ENCODE measurements at places on chromosomes 3 and 15.

DNA sequence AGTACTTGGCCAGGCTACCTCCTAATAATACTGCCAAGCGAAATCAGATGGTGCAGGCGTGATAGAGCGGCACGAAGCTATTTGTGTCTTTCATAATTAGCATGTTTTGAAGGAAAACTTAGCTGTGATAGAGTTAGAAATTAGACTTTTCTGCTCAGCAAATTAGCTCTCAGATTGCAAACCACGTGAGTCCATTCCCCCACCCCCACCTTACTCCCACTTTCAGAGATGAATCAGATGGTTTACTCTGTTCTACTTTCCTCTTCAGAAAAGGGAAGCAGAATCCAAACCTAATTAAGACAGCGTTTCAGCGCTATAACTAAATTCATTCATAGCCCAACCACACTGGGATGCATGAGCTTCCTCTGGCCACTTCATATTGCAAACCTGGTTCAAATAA is 214.6 kb downstream of the SLCO3A1 start:
- no peak for DNase-seq

DNA sequence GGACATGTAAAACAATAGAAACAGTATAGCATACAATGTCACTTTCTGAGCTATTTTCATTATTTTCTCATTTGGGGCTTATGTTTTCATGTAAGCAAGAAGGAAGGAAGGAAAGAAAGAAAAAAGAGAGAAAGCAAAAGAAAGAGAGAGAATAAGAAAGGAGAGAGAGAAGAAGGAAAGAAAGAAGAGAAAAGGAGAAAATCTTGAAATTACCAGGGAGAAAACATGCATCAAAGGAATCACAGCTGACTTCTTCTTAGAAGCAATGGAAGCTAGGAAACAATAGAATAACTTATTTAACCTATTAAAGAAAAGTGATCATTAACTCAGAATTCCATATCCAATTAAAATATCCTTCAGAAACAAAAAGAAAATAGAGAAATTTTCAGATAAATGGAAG is 471.5 kb downstream of the OCA2 start:
- no peak for DNase-seq

DNA sequence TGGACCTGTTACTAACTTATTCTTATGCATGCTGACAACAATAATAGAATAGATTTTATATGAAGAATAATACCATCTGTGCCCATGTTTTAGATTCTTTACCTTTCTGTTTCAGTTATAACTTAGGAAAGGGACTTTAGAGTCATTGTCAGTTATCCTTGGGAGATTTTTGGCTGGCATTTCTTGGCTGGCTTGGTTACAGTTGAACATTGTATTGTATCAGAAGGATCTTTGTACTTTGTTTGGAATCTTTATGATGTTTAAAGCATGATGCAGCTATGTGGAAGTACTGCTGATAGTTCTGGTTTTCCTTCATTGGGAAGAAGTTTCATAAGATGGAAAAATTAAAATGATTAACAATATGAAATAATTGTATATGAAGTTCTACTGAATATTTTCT is 19.9 kb downstream of the ABHD5 start:
- DNase-seq: no peak

GRCh38 chr3:74527566-74527965 is 86.9 kb downstream of the CNTN3 start:
- DNase-seq: no peak

DNA sequence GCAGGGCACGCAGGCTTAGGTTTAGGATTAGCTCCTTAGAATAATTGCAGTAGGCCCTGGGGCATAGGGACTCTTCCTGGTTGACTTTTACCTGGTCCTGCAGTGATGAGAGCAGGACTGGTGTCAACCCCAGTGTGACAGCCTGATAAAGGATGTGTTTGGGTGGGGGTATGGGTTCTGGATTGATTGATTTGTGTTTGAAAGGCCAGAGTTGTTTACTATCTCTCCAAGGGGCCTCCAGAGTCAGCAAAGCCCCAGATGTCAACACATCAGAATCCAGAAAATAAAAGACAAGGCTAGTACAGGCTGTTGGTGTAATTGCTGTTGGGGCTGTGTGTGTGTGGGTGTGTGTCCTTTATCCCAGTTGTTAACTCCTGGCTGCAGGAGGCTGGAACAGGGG is 122.3 kb downstream of the CHRNA7 start:
- DNase-seq: no peak

DNA sequence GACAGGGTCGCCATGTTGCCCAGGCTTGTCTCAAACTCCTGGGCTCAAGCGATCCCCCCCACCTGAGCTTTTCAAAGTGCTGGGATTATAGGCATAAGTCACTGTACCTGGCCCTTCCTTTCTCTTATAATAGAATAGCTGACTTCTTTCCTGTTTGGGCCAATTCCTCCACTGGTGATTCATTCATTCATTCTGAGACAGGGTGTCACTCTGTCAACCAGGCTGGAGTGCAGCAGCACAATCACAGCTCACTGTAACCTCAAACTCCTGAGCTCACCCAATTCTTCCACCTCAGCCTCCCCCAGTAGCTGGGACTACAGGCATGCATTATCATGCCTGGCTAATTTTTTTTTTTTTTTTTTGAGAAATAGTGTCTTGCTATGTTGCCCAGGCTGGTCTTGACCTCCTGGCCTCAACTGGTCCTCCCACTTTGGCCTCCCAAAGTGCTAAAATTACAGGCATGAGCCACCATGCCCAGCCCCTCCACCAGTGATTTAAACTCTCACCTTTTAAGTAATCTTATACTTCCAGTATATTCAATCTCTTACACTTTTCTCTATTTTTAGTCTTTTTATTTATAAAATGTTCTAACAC is 20.9 kb downstream of the GNB4 start:
- no peak for DNase-seq

DNA sequence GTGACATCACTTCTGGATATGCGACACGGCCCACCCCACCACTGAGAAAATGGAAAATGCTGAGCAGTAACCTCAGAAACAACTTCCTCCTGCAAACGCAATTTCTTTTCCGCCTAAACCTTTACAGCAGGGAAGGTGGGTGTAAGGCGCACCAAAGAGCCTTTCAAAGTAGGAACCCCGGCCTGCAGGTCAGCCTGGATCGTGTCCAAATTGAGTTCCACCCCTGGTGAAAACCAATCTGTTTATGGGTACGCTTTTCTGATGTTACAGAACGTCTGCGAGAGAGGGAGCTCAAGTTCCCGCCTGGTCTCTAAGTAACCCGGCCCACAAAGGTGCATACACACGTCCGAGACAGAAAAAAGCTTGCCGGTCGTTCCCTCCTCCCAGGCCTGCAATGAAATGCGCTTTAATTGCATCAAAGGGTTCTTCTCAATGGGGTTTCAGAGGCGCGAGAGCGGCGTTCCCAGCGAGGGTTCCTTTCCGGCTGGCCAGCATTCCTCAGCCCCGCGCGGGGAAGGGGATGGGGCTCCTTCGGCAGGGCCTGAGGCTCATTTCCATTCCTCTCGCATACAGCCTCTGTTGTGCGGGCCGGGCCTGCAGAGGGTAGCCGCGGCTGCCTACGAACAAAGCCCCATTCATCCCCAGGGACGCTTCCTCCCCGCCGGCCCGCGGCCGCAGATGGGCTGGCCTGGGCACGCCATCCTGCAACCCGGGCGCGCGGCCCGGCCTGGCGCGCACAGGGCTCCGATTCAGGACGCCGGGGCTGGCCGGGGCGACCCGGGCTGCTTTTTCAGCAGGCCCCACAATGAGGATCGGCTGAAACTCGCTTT is 138.1 kb downstream of the TMCO5A start:
- DNase-seq: peak; percentile 81

GRCh38 chr3:144655423-144655822 is 683.8 kb downstream of the DIPK2A start:
- DNase-seq: no peak

DNA sequence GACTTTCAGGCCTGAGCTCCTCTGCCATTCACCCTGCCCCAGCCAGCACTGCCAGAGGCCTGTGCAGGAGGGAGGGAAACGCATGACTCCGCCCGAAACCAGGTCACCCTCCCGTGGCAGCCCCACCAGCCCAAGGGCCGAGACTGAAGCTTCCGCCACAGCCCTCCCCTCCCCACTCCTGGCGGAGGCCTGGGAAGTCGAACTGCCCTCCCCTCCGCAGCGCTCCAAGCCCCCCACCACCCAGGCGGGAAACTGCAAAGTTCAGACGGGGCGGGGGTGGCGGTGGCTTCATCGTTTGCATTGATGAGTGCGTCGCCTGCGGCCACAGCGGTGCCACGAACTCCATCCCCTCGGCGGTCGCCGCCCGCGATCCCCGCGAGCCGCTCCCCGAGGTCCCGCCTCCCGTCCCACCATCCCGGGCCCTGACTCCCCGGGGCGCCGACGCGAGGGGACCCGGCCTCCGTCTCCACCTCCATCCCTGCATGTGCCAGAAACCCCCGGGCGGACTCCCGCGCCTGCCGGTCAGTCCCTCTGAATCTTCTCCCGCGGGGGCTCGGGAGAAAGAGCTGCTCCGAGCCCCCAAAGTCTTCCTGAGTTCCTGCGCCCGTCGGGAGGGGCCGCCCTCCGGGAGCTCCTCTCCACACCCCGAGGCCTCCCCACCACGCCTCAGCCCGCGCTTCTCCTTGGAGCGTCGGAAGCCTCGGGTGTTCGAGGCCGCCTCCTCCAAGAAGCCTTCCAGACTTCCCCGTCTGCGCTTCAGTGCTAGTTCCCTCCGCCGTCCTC is 698 bp downstream of the MELTF start:
- no peak for DNase-seq

DNA sequence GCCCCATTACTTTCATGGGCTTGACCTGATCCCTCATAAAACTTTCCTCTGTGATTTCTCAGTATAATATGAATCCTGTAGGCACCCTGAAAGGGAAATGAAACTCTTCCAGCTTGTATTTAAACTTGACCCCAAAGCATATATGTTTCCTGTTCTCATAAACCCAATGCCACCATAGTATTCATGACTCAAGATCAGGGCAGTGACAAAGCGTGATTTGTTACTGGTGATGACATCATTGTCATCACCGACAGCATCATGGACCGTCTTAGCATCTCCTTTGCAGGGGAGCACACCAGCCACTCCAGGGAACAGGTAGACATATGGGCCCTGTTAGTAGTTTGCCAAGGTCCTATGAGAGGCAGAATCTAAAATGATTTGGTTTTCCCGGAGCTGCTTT is 741.2 kb downstream of the NR2F2 start:
- DNase-seq: no peak

DNA sequence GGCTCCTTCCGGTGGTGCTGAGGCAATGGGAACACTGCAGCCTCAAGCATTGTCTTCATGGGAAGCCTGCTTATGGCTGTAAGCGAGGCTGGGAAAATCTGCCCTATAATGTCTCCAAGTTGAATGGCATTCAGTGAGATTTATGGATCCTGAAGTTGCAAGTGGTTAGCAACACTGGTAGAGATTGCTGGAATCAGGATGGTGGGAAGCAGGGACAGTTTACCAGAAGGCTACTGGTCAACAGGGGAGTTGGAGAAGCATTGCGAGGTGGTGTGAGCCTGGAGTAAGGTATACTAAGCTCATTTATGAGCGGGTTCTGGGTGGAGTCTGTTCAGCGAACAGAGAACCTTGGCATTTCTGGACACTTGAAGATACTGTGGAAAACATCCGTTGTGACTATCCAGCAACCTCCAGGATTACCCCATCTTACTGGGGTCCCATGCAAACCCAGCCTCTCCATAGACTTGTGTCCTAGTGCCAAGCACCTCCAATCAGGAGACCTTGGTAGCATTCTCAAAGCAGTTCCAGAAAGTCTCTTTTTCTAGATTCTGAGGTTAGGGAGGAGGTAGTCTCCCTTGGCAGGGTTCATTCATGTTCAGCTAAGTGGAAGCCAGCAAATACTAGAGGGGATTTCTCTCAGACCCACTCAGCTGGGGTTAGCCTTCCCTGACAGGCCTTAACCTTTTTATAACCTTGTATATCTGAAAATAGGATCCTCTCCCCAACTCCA is 7.3 kb downstream of the RPSA start:
- no peak for DNase-seq

- no peak for DNase-seq
Measured at GRCh38 chr3:150511122-150511821, 35.0 kb downstream of the SERP1 start.

DNA sequence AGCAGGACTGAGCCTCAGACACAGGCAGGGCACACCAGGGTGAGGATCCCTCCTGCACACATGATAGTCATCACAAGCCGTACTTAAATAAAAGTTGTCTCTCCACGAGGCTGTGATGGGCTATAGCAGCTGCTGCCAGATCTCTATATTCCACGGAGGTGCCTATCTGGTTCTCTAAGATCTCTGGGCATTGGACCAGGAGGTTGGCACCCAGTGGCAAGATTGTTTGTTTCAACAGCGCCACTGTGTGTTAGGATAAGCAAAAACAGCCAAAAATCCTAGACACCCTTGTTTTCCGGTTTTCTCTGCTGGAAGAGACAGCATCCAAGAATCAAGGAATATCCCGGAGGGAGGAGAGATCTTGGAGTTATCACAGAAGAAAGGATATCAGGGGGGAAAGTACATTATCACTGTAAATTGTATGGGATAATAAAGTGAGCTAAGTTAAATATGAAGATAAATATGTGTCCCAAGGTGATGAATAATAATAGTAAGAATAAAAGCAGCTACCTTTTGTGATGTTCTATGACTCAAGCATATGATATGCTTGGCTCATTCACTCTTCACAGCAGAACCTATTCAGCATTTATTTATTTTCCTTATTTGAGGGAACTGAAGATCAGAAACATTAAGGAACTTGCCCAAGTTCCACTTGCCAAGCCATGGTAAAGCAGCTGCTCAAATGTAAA is 90.6 kb upstream of the AKAP13 start:
- peak; percentile 81 for DNase-seq

DNA sequence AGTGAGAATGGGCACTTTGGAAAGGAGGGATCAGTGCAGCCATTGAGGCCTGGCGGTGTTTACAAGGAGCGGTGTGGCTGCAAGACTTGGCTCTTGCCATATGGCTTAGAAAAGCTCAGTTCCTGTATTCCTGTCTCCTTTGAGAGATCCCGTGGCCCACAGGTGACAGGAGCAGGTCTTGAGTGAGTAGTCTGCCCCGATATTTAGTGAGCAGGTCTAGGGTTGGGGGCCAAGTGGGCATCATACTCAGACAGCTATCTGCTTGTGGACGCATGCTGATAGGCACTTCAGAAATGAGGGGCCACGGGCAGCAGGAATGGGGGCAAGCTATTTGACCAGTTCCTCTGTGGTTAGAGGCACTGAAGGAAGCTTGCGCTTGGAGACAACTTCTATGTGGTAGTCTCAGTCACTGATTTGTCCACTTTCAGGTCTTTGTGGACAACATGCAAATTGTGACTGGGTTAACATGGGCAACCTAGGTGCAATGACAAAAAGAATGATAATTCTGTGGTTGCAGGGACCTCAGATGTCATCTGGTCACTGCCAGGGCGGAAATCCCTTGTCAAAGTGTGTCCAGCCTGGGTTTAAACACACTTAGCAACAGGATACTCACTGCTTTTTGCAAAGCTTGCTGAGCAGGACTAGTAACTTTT is 1.1 kb downstream of the TMED3 start:
- no peak for DNase-seq

DNA sequence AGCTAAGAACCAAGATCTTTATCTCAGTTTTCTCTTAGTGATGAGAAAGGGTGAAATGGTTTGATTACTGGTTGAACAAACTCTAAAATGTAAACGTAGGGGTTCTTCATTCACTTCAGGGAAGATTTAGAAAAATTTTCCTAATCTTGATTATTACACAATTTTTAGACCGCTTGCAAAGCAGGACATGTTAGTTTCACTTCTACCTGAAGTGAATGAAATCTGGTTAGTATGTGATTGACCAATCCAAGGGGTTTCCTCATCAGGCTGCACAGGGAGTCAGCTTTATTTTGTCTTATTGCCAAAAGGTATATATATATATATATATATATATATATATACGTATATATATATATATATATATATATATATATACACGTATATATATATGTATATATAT is 740.4 kb downstream of the TUSC7 start:
- no peak for DNase-seq

Data from iPS-NIHi11 (cell line).